AG09319 (cell line): ENCODE measurements at places on chromosomes 12 and 14.
A peak's percentile ranks its signal among the peaks of the same experiment; 100 is the strongest.

- no peak for DNase-seq
These were observed 19.3 kb downstream of the BRF1 start for GRCh38 chr14:105281371-105282097.

DNA sequence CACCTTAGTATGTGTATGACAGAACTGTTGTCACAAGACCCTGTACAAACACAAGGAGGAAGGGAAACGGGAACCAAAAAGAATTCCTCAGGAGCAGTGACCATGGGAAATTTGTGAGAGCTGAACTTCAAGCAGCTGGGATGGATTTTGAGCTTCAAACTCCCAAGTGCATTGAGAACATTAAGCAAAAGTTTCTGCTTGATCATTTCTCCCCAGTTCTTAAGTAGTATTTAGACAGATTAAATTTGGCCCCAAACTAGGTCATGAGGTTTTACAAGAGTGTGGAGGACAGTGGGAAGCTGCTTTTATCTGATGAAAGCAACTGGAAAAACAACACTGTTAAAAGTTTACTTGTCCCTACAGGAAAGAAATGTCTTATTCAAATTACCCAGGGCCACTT, 206.0 kb upstream of the DCN start:
- DNase-seq = no peak

- DNase-seq = no peak
These were observed 108.8 kb downstream of the RBM19 start for GRCh38 chr12:113857371-113857770.

DNA sequence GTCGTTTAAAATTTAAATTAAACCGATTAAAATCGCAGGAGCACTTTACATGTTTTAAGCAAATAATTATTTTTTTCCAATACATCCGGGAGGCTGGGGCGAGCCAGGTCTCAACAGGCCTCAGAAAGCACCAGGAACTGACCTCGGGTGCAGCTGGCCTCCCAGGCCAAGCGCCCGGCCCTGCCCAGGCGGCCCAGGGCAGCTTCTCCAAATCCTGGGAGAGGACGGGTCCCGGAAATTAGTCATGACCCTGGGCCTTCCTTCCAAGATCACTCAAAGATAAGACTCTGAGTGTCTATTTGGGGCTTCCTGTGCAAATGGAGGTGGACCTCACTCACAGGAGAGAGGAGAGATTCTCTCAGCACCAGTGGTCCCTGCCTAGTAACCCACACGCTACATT, 177.1 kb downstream of the BCL11B start:
- no peak for DNase-seq

GRCh38 chr14:91100102-91100501, 13.8 kb upstream of the DGLUCY start:
- no peak for DNase-seq

GRCh38 chr12:28629691-28630090, 439.4 kb downstream of the CCDC91 start:
- DNase-seq = no peak

- DNase-seq = no peak
These were observed 8.2 kb upstream of the BATF start for GRCh38 chr14:75513911-75514672.

- no peak for DNase-seq
These were observed 45.2 kb downstream of the RDH12 start for GRCh38 chr14:67746927-67747326.

GRCh38 chr12:5499566-5500330, 67.8 kb downstream of the NTF3 start:
- DNase-seq = peak; percentile 10
